ENCODE measurements at places on chromosomes 13 and 19. TPM values are rescaled to one million over a fixed set of nuclear protein-coding genes. Genes with fewer than 3 reads are reported as not detected.

DNA sequence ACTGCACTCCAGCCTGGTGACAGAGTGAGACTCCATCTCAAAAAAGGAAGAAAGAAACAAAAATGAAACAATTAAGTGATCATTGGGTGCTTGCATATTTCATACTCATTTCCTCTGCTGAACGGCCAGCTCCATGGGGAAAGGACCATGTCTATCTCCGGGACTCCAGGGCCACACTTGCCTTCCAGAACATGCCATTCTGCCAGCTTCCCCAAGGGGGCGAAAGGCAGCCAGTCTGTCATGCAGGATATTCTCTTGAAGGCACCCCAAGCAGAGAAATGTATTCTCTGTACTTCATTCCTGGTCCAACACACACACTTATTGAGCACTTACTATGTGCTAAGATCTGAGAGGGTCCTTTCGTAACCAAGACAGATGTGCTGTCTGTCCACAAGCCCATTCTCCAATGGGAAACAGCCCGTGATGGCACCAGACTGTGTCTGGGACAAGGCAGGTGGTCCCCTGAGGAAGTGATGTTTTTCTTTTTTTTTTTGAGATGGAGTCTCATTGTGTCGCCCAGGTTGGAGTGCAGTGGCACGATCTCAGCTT, 10.2 kb upstream of the CARM1 start:
- no peak for DNase-seq

- DNase-seq, result no peak
Measured at GRCh38 chr13:26042785-26043184, 9.0 kb downstream of the SHISA2 start.

DNA sequence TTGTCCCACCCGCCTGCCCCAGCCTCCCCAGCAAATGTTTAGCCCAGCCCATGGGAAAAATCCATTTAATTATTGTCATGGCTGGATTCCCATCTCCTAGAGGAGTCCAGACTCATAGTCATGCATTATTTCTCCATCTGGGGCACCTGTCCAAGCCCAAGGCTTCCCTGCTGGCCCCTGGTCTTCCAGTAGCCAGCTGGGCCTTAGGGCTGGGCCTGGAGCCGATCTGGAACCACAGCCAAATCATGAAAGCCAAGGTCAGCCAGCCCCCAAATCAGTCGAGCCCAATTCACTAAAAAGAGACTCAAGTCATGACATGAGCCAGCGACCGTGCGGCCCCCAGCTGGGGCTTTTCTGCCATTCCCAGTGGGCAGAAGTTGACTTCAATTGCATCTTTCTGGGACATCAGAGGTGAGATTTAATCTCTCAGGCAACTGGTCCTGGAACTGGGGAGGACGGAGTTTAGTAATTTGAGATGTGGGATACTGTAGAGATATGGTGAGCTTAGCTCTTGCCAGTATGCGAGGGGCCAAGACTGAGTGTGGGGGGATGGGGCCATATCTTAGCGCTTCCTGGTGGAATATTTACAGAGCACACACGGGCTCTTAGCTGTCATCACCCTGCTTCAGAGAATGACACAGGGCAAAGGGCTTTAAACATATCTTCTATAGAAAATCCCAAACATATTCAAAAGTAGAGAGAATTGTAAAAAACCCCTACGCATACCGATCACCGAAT, 9.4 kb upstream of the PGLYRP2 start:
- DNase-seq, result peak; percentile 48

DNA sequence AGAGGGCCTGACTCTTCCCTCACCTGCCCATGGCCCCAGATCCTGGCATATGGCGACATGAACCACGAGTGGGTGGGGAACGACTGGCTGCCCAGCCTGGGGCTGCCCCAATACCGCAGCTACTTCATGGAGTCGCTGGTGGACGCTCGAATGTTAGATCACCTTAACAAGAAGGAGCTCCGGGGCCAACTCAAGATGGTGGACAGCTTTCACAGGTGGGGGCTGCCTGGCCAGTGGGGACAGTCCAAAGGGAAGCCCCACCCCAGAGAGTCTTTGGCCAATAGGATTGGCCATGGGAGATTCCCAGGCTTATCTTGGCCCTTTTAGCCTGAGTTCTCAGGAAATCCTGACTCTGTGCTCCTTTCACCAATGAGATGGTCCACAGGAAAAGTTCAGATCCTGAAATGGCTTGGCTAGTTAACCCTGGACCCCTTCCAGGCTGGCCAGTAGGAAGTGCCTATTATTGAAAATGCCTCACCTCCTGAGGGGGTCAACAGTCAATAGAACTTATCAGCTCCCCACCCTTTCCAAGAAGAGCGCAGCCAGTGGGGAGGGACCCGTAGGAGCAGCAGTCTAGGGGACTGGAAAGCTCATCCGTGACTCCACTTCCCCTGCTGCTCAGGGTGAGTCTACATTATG, 7.0 kb downstream of the HRC start:
- DNase-seq, result no peak

DNA sequence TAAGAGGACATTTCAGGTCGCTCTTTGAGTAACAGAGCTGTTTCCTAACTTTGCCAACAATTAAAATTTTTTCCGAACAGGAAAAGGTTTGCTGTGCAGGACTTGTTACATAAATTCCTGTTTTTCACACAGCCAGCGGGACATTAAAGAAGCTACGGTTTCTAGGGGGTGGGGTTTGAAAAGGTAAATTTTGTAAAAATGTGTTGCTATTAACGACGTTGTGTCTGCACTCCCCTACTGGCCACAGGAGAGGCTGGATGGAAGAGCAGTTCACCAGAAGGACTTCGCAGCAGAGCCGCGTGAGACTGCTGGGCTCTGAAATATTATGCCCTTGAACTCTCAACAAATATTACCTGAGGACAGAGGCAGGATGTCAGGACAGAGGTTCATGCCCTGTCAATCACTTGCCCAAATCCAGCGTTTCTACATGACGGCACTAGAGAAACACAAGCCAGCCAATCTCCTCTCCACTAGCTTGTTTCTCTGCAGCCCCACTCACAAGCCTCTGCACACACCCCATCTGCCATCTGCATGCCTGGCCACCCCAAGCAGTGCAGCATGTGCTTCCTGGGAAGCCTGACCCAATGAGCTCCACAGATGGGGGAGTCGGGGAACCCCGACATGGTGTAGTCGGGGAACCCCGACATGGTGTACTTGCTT, 102.0 kb downstream of the FOXO1 start:
- peak; percentile 47 for DNase-seq

DNA sequence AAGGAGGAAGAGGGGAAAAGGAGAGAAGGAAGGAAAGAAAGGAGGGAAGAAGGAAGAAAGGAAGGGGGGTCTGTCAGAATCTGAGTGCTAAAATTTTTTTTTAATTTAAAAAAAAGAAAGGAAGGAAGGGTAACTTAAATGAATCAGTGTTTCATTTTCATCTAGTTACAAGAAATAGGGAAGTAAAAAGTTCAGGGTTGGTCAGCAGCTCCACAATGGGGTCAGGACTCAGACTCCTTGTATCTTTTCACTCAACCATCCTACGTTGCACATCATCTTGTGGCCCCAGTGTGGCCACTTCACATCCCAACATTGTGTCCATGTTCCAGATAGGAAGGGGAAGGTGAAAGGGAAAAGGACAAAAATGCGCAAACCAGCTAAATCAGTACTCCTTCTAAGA, 14.3 kb upstream of the FNDC3A start:
- DNase-seq, result no peak

DNA sequence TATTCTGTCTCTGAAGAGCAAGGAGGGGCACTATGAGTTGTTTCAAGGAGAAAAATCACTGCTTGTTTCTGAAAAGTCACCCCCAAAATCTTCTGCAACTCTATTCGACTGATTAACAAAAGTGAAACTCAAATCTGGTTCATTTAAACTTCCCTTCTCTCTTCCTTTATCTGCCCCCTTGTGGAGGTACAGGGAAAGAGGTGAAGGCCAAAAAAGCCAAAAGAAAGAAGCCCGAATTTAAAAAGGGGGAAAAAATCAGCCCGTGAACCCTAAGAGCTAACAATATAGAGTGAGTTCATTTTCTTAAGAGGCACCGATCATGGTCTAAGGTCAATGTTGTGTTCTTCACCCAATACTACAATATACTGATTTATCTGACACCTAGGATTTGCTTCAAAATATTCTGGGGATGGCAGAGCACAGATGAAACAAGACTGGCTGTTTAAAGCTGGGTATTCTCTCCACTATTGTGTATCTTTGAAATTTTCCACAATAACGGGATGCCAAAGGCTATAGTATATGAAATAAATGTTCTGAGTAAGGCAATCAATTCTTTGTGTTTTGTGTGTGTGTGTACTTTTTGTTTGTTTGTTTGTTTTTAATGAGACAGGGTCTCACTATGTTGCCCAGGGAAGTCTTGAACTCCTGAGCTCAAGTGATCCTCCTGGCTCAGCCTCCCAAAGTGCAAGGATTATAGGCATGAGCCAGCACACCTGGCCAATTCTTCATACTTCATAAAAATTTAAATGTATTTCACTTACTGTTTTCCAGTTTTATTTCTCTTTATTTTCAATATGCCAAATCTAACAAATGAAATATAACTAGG, 55.0 kb upstream of the EEF1AKMT1 start:
- peak; percentile 88 for DNase-seq

DNA sequence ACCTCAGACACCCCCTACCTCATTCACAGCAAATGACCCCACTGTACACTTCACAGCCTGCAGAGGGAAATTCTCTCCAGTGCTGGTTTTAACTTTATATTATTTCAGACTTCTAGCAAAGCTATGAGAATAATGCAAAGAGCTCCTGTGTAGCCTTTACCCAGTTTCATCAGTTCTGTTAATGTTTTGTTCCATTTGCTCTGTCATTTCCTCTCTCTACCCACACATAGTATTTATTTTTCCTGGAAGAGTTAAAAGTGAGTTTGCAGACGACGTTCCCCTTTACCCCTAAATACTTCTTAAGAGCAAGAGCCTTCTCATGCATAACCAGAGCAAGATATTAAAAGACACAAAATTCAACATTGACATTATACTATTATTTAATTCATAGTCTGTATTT, 49.9 kb upstream of the ADGRE1 start:
- DNase-seq, result no peak

- DNase-seq, result no peak
Measured at GRCh38 chr13:45522571-45522970, 57.8 kb downstream of the COG3 start.

GRCh38 chr13:46354156-46355087, 32.6 kb downstream of the RUBCNL start:
- DNase-seq, result no peak

DNA sequence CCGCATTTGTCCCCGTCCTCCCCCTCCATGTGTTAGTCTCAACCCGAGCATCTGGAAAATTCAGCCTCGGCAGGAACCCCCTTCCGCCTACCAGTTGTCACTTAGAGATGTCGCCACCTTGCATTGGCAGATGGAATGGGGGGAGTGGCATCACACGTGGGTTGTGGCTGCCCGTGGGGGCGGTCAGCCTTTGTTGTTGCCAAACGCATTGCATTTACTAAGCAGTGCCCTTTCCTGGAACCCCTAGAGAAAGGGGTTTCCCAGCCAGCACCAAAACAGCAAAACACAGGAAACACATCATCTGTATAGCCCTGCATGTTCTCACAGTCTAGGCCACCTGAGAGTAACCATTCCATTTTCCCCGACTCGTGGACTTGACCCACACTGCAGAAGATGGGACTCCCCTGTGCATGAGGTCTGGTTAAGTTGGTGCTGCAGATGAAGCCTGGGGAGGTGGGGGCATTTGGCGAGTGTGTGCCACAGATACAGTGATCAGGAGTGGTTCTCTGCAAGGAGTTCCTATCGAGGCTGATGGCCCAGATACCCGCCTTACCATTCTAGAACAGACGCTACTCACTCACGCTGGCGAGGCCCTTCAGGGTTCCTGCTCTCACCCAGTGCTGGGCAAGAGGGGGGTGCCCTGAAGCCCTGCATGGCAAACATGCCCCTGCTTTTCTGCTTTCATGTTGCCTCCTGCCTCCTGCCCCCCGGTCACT, 38.3 kb downstream of the TMED1 start:
- no peak for DNase-seq

DNA sequence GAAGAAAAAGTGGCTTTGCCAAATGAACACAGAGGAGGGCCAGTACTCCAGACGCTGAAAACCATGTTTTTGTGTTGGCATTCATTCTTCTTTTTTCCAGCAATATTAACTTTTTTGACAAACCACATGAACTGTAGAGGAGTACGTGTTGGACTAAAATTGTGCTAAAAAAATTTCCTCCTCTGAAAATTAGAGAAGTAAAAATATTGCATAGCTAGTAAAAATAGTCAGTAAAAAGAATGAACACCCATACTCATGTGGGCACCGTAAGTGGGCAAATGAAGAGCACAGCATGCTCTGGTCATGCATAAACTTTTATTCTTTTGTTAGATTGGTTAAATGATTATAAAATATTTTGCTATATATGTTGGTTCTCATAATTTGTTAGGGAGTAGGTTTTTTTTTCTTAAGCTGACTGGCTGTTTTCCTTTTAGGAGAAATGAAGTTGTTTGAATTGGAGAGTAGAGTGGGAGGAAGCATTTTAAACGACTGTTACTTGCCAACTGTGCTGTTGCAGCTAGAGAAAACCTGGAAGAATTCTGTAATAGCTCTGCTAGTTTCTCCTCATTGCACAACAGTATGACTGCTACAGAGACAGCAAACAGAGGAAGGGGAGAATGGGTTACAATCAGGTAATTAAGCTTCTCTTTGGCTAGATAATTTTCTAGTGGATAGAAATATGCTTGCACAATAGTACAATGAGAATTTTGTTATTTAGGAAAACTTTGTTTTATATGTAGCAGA, 222.4 kb downstream of the KCTD12 start:
- peak; percentile 81 for DNase-seq

DNA sequence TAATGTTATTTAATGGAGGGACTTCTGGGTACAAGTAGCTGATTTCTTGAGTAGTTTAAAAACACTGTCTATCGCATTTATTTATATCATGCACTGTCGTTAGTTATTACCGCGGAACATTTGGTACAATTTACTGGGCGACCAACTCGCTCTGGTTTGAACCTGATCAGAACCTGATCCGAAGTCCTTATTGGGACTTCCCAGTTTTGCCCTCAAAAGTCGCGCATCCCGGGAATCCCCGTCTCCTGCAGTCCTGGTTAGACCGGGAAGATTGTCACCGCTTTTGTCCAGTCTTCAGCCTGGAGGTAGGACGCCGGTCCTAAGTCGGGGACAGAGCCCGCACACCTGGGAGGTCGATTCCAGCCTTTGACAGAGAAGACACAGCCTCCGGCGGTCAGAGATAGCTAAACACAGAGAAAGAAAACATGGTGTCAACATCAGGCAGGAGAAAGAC, 694 bp downstream of the CLN5 start:
- DNase-seq, result peak; percentile 51

IRGC gene
- polyA plus RNA-seq, result 0.09 TPM

SIAH3 gene
- 0.20 TPM for polyA plus RNA-seq

CEACAM7 gene
- polyA plus RNA-seq, result 0.12 TPM

ZNF610 gene
- polyA plus RNA-seq, result 3.9 TPM

CD70 gene
- polyA plus RNA-seq, result 0.24 TPM

CYP4F8 gene
- not detected for polyA plus RNA-seq

All from muscle of leg (tissue), 16 donors.